Stimulated activated CD8-positive, alpha-beta memory T cell treated with anti-CD3 and anti-CD28 coated beads, Interleukin-15, amount 100 ng/mL, for 4 hours (primary cell): ENCODE measurements at places on chromosomes 12 and 14.

DNA sequence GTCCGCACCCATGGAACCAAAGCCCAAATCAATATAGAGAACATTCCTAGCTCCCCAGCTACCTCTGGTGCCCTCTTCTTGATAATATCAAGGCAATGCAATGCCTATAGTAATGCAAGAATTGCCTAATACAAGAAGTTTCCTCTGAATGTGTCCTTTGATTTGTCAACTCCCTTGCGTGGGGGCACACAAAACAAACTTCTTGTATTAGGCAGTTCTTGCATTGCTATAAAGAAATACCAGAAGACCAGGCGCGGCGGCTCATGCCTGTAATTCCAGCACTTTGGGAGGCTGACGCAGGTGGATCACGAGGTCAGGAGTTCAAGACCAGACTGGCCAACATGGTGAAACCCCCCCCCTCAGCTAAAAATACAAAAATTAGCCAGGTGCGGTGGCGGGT lies 10.4 kb upstream of the ITPK1 start:
- no peak for DNase-seq

GRCh38 chr12:106871477-106871876 lies 84.2 kb upstream of the TMEM263 start:
- no peak for DNase-seq

DNA sequence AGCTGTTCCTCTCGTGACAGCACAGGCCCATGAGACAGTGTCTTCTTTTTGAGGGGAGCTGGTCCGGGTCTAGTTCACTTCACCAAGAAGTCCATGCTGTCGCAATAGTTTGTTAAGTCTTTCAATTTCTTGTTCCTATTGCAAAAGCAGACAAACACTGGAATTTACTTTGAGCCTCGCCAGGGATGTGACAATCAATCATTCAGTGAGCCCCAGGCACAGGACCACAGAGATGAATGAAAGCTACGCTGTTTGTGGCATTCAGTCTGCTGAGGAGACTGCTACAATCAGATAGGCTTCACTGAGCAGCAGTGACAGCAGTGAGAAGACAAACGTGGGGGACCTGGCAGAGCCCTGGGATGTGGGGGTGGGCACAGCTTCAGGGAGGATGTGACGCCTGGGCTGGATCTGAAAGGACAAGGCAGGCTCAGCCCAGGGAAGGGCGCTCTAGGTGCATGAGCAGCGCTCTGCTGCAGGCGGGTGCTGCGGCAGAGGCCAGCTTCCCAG lies 35.5 kb downstream of the TCTN1 start:
- no peak for DNase-seq

DNA sequence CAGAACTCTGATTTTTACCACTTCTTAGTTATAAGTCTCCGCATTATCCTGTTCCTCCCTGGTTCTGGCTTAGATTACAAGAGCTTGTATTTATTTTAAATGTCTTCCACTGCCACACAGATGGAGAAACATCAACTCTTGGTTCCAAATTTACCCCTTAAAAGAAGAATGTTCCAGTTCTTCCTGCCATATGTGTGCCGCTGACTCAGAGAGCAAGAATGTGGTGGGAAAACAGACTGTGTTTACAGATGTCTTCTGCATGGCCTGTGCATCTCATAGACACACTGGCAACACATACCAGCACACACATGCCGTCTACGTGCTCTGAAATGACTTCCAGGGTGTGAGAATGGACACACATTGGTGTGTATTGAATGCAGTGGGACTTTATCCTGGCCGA lies 383.0 kb downstream of the LRIG3 start:
- DNase-seq: no peak

DNA sequence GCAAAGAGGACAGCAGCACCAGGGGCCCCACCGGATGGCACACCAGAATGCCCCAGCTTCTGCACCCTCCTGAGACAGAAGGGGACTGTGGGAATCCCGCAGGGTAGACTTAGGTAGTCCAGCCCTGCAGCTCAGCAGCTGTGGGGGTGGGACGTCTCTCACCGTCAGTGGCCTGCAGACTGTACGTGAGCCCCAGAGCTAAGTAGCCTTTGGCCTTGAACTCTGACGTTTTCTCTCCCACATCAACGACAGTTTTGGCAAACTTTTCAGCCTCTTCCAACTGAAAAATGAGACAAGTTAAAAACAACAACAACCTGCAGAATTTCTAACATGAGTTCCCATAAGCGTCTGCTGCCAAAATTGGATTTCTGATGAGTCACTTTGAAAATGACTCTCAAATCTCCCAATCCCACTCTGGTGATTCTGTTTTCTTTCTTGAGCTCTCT lies 161.4 kb downstream of the TTC7B start:
- no peak for DNase-seq

GRCh38 chr12:6380141-6381121 lies 3.5 kb upstream of the LTBR start:
- DNase-seq: no peak

- no peak for DNase-seq
Measured at GRCh38 chr12:11812241-11812585, 162.7 kb downstream of the ETV6 start.
